Muscle of leg (tissue), 16 donors: ENCODE measurements at places on chromosomes 3 and 15.

DNA sequence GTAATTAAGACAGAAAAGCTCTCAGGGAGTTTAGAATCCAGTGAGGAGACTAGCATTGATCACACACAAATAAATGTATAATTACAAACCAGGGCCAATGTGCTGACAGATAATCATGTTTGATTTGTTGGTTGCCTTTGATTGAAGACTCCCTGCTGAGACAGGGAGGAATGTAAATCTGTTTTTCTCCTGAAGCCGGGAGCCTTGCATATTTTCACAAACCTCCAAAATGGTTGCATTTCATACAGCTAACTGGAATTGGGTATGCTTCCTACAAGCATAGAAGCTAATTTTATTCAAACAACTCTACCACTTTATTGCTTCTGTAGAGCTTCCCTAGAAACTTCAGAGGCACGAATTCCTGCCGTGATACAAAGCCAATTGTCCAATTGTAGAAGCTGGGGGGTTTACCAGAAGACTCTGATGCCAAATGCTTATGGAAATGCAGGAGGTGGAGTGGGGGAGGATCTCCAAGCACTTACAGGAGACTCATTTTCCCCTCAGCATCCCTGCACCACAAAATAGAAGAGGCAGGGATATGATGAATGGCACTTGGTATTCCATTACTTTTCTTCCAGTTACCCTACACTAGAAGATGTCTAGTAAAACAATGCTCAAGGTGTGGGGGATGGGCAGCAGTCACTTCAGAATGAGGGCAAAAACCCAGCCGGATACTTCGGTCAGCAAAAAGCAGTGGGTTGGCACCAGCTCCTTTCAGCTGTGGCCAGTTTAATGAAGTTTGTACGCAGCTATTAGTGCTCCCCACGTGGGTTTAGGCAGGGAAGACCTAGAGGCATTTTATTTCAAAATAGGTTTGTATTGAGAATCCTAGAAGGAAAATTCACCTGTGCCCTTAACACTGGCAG is 11.4 kb upstream of the MEX3B start:
- H3K4me1 ChIP-seq = peaks cover 5% of the 10 kb centered on the region
- DNase-seq = no peak
- peaks cover 16% of the 10 kb centered on the region for H3K27me3 ChIP-seq
- no peak overlapping the region for H3K27ac ChIP-seq

GRCh38 chr3:45987368-45988291 is 8.0 kb downstream of the FYCO1 start:
- H3K4me3 ChIP-seq = no peak overlapping the region
- peak; percentile 84 for DNase-seq
- H3K27me3 ChIP-seq = no peaks in the 10 kb centered on the region
- H3K36me3 ChIP-seq = peaks cover 21% of the 10 kb centered on the region
- peaks cover 71% of the 10 kb centered on the region for H3K4me1 ChIP-seq
- peak overlapping the region; percentile 42 for H3K27ac ChIP-seq

DNA sequence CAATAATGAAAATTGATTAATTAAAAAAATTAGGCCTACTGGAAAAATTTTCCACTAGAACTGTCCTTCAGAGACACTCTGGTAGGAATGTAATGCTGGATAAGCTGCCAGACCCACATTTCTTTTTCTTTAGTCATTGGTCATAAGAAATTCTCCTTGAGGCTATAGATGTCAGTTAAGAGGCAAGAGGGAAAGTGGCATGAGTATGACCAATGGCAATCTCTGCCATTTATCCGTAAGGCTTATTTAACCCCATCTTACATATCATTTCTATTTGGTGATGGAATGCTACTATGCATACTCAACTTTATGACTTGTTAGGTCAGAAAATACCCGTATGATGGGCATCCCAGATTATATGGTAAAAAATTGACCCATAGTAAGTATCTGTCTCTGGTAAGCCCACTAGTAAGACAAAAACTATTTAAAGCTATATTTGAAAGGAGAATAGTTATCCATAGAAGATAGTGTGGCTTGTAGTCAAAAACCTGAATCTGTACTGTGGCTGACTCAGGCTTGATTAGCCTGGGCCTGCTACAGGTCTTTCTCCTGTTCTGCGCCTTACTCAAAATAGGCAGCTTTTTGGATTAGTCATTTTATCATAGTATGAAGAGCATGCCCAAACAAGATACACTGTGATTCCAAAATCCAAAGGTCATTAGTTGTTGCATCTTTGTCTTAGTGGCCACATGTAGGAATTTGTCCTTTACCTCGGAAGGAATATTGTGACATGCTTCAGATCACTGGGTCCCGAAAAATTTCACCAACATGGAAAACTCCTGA is 314.7 kb downstream of the PYDC2 start:
- H3K36me3 ChIP-seq = no peaks in the 10 kb centered on the region
- H3K4me1 ChIP-seq = no peaks in the 10 kb centered on the region
- no peak for DNase-seq

- no peaks in the 10 kb centered on the region for H3K27me3 ChIP-seq
- H3K4me1 ChIP-seq = no peaks in the 10 kb centered on the region
- no peak overlapping the region for H3K27ac ChIP-seq
- no peaks in the 10 kb centered on the region for H3K36me3 ChIP-seq
- H3K4me3 ChIP-seq = no peak overlapping the region
- no peak for DNase-seq
These were observed 590.1 kb upstream of the CBLB start for GRCh38 chr3:106458952-106459351.

DNA sequence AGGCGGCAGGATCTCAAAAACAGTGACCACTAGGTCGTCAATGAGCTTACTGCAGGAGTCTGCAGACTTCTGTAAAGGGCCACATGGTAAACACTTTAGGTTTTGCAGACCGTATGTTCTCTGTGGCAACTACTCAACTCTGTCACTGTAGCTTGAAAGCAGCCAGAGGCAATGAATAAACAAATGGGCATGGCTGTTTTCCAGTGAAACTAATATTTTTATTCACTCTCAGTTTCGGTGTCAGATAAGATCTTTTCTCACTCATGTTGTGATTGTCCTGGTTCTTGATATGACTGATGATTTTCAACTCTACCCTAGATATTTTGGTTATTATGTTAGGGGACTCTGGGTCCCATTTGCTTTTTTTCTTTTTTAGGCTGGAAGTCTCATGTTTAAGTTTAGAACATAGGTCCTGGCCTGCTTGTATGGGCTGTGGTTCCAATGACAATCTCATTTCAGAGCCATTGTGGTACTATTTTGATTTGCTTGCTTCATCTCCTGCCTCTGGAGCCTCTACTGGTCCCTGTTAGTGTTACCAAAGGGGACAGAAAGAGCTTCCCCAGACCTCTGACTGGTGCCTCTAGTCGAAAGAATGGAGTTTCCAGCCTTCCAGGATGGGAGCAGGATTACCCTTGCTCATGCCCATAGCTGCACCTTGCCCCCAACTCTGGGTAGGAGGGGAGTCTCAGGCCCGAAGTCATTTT is 222.0 kb downstream of the STT3B start:
- no peaks in the 10 kb centered on the region for H3K27me3 ChIP-seq
- DNase-seq = no peak
- no peak overlapping the region for H3K27ac ChIP-seq

- H3K27ac ChIP-seq = no peak within 1 kb of the TSS
- peaks cover 29% of the 10 kb centered on the region for H3K27me3 ChIP-seq
- DNase-seq = peak; percentile 42
- H3K36me3 ChIP-seq = no peaks in the 10 kb centered on the region
- H3K4me3 ChIP-seq = peak within 1 kb of the TSS; percentile 40
These were observed at the start of gene COL8A1 for GRCh38 chr3:99638167-99638948. Gene COL8A1 (plus strand): TSS chr3:99638594. CDS start chr3:99790683, 152,089 bp downstream.

GRCh38 chr15:76235186-76235826 is 76.0 kb downstream of the ETFA start:
- no peaks in the 10 kb centered on the region for H3K27me3 ChIP-seq
- peak; percentile 39 for DNase-seq
- peaks cover 5% of the 10 kb centered on the region for H3K36me3 ChIP-seq
- H3K27ac ChIP-seq = no peak overlapping the region

DNA sequence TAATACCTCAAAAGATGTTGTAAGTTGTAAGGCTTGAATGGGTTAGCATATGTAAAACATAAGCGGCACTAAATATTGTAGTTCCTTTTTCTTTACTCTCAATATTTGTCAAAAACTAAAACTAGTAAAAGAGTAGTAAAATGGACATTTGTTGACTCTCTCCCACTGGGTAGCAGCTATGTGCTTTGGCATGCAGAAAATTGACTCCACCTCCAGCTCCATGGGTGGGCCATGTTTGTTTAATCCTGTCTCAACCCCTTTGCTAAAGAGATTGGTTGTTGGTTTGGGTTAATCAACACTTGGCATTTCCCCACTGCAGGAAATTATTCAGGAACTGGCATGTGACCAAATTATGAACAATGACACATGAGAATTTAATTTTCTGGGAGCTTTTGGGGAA is 114.8 kb downstream of the EOMES start:
- no peak for DNase-seq
- no peak overlapping the region for H3K4me3 ChIP-seq
- no peaks in the 10 kb centered on the region for H3K27me3 ChIP-seq
- H3K4me1 ChIP-seq = peaks cover 8% of the 10 kb centered on the region
- H3K36me3 ChIP-seq = no peaks in the 10 kb centered on the region

GRCh38 chr15:89157918-89158564 is 63.3 kb downstream of the RLBP1 start:
- DNase-seq = no peak
- H3K4me3 ChIP-seq = no peak overlapping the region
- no peak overlapping the region for H3K27ac ChIP-seq
- peaks cover 9% of the 10 kb centered on the region for H3K4me1 ChIP-seq

DNA sequence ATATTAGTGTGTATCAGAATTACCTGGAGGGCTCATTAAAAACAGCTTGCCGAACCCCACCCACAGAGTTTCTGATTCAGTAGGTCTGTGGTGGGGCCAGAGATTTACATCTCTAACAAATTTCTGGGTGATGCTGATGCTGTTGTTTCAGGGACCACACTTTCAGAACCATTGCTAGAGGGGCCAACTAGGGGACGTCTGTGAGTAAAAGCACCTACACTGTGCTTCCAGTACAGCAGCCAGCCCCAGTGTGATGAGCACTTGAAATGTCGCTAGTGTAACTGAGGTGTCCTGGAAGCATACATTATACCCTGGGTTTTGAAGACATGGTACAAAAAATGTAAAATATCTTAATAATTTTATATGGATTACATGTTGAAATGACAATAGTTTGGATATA is 33.0 kb downstream of the AGTR1 start:
- H3K27ac ChIP-seq = no peak overlapping the region
- H3K27me3 ChIP-seq = no peaks in the 10 kb centered on the region
- H3K4me3 ChIP-seq = no peak overlapping the region
- H3K36me3 ChIP-seq = no peaks in the 10 kb centered on the region

DNA sequence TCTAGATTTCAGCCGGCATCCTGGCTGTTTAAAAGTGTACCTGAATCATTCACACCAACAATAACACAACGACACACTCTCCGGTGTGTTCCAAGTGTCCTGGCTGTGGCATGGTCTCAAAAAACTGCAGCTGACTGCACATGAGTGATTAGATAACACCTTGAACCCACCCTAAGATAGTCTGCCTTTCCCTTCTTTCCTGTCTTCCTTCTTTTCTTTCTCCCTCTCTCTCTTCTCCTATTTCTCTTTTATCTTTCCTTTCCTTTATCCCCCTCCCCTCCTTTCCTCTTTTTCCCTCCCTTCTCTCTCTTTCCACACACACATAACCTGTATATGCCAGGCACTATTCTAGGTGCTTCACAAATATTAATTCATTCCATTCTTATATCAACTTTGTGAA is 1.2 kb upstream of the FAH start:
- H3K36me3 ChIP-seq = no peaks in the 10 kb centered on the region
- H3K27ac ChIP-seq = no peak overlapping the region
- H3K4me3 ChIP-seq = no peak overlapping the region
- DNase-seq = no peak
- peaks cover 13% of the 10 kb centered on the region for H3K4me1 ChIP-seq

GRCh38 chr15:39458131-39458530 is 122.7 kb upstream of the THBS1 start:
- DNase-seq = no peak
- no peaks in the 10 kb centered on the region for H3K36me3 ChIP-seq
- H3K27me3 ChIP-seq = no peaks in the 10 kb centered on the region
- no peak overlapping the region for H3K27ac ChIP-seq
- no peak overlapping the region for H3K4me3 ChIP-seq

DNA sequence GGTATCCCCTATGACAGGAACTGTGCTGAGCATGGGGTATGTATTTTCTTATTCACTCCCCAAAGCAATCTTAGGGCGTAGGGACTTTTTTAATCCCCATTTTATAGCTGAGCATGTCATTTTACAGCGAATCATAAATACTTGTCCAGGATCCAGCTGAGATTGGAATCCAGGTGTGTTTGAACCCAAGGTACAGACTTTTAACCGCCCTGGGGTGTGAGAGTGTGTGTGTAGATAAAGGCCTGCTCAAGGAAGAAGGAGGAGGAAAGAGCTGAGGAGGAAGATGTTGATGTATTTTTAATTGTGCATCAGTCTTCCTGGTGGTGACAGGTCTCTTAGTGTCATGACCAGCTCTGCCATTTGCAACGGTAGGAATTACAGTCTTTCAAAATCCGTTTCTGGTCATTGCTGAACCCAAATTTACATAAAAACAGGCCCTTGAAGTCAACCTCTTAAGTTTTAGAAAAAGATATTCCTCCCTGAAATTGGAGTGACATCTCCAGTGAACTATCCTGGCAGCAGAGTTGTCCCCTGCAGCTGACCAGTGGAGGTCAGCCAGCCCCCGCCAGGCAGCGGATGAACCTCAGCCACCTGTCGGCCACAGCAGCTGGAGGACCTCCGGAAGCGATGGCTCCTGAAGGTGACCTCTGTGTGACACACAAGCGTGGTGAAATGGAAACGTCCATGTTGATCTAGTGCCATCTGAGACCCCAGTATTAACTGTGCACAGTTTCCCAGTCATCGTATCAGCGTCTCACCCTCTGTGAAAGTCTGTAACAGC is 92.8 kb upstream of the MITF start:
- H3K4me3 ChIP-seq = no peak overlapping the region
- H3K4me1 ChIP-seq = peaks cover 4% of the 10 kb centered on the region
- no peak overlapping the region for H3K27ac ChIP-seq
- peak; percentile 22 for DNase-seq
- no peaks in the 10 kb centered on the region for H3K36me3 ChIP-seq
- no peaks in the 10 kb centered on the region for H3K27me3 ChIP-seq

DNA sequence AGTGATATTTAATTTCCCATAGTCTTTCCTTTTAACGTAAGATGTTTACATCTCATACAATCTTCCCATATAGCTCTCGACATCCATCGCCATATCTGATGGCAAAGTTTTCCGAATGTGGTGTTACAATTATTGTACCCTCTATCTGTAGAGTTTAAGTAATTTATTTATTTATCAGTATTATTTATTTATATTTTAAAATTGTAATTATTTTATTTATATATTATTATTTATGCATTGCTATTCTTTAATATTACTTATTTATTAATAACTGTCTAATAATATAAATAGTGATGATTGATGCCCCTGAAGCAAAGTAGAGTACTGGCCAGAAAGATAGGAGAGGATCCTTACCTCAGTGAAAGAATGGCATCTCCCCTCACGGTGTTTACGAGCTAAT is 812.9 kb downstream of the VGLL3 start:
- H3K27ac ChIP-seq = no peak overlapping the region
- no peaks in the 10 kb centered on the region for H3K36me3 ChIP-seq
- no peaks in the 10 kb centered on the region for H3K4me1 ChIP-seq
- no peak for DNase-seq

DNA sequence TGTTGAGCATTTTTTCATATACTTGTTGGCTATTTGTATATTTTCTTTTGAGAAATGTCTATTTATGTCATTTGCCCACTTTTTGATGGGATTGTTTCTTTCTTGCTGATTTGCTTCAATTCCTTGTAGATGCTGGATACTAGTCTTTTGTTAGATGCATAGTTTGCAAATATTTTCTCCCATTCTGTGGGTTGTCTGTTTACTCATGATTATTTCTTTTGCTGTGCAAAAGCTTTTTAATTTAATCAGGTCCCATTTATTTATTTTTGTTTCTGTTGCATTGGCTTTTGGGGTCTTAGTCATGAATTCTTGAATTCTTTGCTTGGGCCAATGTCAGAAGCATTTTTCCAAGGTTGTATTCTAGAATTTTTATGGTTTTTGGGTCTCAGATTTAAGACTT is 251.7 kb downstream of the WNT5A start:
- H3K36me3 ChIP-seq = no peaks in the 10 kb centered on the region
- no peak overlapping the region for H3K4me3 ChIP-seq
